ENCODE measurements at places on chromosomes 5 and 9. TPM values are rescaled to one million over a fixed set of nuclear protein-coding genes. Genes with fewer than 3 reads are reported as not detected.

The FAM120A gene
- 88.9 TPM for total RNA-seq

The NR5A1 gene
- total RNA-seq, result not detected

The IFNK gene
- not detected for total RNA-seq

The BARX1 gene
- 13.6 TPM for total RNA-seq

The FOXD1 gene
- total RNA-seq, result 25.4 TPM

The SPINK6 gene
- total RNA-seq, result not detected

The SOX30 gene
- total RNA-seq, result not detected

The SPINK4 gene
- total RNA-seq, result not detected

The LCN15 gene
- 0.26 TPM for total RNA-seq

The FER gene
- total RNA-seq, result 6.2 TPM

The WWC1 gene
- 100 TPM for total RNA-seq

The KIF20A gene
- total RNA-seq, result 46.6 TPM

The SLC34A1 gene
- not detected for total RNA-seq

The CCL19 gene
- total RNA-seq, result not detected

The PRELID2 gene
- 6.7 TPM for total RNA-seq

The PCA3 gene
- not detected for total RNA-seq

The PCDHGA6 gene
- 0.29 TPM for total RNA-seq

The PLCXD3 gene
- total RNA-seq, result 0.13 TPM

The PCDHA1 gene
- 0.48 TPM for total RNA-seq

The PCDHB8 gene
- total RNA-seq, result 0.39 TPM

The CORO2A gene
- total RNA-seq, result 1.2 TPM

The FCN1 gene
- total RNA-seq, result not detected

The KCNN2 gene
- not detected for total RNA-seq

The GPX8 gene
- total RNA-seq, result 41.5 TPM

All from A549 treated with ZK216348 at 1 μM for 4 hours (cell line).